NCI-H226 (cell line): ENCODE measurements at places on chromosomes 1 and 21.

DNA sequence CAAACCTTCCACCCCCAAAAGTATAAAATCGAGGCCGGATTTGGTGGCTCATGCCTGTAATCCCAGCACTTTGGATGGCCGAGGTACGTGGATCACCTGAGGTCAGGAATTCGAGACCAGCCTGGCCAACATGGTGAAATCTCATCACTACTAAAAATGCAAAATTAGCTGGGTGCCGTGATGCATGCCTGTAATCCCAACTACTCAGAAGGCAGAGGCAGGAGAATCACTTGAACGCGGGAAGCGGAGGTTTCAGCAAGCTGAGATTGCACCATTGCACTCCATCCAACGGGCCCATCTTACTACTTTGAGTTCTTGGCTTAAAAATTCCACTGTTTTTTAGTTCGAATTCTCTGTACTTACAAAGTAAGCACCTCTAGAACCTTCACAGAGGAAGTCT lies 11.0 kb downstream of the KLHDC8A start:
- DNase-seq, result no peak

GRCh38 chr1:196136396-196136795 lies 471.8 kb downstream of the KCNT2 start:
- no peak for DNase-seq

- DNase-seq, result no peak
These were observed 478 bp downstream of the MAD2L2 start for GRCh38 chr1:11680270-11681070.

GRCh38 chr1:178931858-178932551 lies 61.1 kb upstream of the ANGPTL1 start:
- peak; percentile 2 for DNase-seq

DNA sequence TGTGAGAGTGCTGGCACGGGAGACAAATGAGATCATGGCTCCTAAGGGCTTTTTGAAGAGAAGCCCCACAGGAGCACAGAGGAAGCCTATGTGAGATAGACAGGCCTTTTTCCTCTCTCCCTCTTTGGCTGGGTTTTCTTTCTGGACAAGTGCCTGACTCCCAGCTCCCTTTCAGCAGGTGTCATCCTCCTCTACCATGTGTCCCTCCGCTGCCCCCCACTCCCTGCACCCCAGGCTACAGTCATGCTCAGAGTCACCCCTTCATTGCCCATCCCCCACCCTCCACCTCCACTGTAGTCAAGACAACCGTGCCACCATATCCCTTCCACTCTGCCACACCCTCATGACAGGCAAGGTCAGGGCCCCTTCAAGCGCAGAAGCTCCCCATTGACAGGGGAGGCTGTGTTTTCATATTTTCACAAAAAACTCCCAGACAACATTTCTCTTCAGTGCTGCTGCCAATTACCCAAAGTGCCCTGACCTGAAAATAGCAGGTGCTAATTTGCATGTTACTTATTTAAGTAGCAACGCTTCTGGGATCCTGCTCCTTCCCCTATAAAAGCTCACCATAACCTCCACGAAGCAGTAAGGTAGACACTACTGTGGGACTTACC lies 92.1 kb upstream of the IPO9 start:
- DNase-seq, result no peak

- peak; percentile 63 for DNase-seq
These were observed 163.6 kb downstream of the ST6GALNAC3 start for GRCh38 chr1:76238094-76238628.

DNA sequence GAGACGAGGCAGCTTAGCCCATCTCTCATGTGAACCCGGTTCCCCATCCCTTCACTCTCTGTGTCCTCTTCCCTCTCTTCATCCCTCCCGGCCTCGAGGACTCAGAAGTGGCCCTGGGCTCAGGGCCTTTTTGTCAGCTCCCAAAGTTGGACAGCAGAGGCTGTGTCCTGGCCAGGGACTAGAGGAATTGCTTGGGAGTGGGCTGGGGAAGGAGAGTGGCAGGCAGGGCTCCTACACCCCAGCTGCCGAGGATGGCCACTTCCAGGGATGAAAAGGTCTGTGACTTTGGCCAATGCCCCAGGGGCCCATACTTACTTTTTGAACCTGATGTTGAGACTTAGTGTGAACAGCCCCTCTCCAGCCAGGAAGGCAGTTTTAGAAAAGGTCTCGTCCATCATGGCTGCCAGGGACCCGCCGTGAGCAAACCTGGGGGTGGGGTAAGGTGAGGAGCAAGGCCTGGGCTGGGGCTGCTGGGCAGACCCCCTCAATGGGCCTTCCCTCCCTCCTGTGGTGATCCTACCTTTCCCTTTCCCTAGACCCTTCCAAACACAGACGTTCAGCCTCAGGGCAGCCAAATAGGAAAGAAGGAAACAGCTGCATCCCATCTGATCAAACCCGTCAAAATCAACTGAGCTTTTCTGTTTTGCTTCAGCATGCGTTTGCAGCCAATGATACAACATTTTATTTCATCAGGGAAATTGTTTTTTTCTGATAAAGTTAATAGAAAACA lies 5.5 kb downstream of the THEM5 start:
- DNase-seq, result no peak

GRCh38 chr1:179754041-179754624 lies 11.0 kb downstream of the FAM163A start:
- peak; percentile 95 for DNase-seq

DNA sequence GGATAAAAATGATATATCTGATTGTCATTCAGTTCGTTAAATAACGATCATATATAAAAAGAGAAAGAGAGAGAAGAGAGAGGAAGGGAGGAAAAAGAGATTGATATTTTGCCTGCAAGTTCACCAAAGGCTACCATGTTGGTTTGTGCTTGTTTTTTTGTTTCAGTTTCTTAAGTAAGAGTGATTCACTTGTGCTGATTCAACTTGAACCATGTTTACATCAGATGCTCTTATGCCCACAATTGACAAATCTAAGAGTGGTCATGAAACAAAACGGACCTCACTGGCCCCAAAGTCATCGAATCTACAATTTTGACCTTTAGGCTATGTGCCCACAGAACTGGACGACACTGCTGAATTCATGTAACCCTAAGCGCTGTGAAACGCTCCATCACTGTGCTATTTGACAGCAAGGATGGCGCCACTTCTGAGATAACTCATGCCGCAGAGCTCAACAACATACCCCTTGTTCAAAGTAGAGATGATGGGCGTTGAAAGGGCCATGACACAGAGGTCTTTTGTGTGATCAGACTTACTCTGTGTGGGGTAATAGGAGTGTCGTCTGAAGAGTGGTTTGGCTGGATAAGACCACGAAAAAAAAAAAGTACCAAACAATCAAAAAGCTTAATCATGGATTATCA lies 481.4 kb downstream of the SETD4 start:
- no peak for DNase-seq

DNA sequence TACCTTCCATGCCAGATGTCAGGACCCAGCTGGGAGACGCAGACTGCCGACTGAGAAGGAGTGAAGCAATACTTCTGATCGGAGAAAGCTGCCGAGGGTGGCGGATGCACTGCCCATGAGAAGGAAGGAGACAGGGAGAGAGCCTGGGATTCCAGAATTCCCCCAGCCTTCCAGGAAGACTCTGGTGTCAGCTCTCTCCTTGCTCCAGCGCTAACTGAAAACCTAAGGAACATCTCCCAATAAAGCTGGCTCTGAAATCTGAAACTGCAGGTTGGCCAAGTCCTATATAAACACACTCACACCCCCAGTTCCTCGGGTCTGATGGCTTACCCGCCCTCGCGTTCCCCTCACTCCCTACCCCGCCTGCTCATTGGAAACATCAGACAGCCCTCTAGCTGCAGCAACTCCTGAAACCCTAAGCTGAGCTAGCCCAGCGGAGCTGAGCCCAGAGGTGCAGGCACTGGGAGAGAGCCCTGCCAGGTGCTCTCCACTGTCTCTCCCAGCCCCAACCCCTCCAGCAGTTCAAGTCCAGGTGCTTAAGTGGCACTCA lies 52.3 kb downstream of the PLEKHA6 start:
- no peak for DNase-seq

DNA sequence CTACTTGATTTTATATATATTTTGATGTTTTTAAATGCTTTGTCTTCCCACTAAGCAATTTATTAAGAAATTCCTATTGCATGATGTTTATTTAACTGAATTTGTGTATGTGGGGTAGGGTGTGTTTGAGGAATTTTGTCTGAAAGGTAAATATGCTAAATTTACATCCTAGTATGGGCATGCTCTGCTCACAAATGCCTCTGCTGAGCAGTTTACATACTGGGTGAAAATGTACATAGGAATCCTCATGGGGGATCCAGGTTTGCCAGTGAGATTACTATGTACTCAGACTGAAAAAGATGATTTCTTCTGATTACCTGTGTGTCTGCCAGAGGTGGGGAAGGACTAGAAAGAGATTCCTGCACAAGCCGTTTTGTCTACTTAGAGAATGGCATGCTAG lies 126.6 kb downstream of the DISP1 start:
- DNase-seq, result no peak
